ENCODE measurements at places on chromosomes 2 and 18. TPM values are rescaled to one million over a fixed set of nuclear protein-coding genes. Genes with fewer than 3 reads are reported as not detected.

The LRRC30 gene
- not detected for total RNA-seq

DNA sequence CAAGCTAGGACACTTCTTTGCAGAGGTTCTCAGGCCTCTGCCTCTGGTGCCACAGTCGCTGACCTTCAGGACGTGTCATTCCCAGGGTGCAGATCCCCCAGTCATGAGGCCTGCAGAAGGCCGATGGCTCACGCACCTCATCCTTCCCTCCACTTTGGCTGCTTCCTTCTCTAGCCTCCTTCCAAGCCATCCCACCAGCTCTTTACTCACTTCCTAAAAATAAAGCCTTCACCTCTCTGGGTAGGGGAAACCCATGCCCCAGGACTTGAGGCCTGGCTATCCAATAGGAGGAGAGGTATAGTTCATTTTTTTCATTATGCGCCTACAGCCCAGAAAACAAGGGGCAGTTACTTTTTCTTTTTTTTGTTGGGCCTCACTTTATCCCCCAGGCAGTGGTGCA is 91.4 kb downstream of the B3GNT2 start:
- no peak for DNase-seq

DNA sequence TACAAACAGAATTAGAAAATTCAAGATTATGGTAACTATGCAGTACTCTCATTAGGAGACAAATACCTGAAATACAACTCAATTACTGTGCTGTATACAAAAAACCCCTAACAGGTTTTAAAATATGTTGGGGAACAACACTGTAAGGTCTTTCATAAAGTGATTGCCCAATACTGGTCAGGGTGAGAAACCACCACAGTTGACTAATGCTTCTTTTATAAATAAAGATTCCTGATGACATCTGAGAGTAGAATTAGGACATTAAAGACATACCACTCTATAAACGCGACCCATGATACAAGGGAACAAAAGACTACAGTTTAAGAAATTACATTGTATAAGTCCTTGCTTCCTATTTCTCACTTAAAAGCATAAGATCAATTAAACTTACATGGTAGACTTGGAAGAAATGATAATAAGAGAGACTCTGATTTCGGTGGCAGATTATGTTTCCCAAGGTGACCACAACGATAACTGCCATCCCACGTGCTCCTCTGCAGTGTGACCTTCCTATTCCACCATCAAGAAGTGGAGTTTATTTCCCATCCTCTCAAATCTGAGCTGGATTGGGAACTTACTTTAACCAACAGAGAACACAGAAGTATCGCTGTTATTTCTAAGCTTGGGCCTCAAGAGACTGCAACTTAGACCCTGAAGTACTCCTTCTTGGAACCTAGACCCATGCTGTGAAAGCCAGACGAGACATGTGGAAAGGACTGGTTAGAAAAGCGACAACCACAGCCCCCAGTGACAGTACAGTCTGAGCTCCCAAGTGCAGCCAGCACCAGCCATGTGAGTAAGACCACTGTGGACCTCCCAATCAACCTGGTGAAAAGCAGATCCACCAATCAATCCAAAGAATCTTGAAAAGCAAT is 52.3 kb downstream of the ZNF521 start:
- DNase-seq: no peak

- DNase-seq: no peak
Measured at GRCh38 chr18:13239171-13239956, 20.8 kb downstream of the LDLRAD4 start.
